ENCODE measurements at places on chromosomes 7 and 10.

DNA sequence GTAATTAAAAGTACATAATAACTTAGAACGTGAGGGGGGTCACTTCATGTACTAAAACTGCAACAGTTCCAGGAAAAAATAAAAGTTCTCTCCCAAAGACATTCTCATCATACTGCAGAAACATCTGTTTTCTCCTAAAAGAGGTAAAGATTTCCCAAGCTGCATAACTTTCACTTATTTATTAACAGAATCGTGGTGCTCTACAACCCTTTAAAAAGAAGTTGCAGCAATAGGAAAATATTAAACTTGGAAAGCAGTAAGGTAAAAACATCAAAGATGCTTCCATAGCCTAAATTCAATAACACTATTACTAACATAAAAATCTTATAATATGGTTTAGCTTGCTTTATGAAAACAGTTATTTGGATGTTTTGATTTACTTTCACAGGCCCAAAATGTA lies 23.3 kb downstream of the ZFAND4 start:
- DNase-seq: no peak

DNA sequence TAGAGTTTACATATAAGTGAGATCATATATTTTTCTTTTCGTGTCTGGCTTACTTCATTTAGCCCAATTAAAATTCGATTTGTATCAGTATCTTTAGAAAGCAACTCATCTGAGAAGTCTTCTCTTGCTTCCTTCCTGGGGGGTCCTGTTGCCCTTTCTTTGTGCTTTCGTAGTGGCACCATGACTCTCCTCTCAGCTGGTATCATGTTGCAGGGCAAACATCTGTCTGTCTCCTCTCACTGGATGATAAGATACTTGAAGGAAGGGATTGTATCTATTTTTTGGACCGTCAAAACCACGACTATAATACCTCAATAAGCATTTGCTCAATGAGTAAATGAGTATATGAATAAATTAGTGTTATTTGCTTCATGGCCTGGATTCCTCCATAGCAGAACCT lies 382.5 kb upstream of the SORCS1 start:
- DNase-seq: no peak

- DNase-seq: no peak
Measured at GRCh38 chr10:23978317-23978716, 230.6 kb upstream of the KIAA1217 start.

- DNase-seq: no peak
Measured at GRCh38 chr7:115252461-115252860, 330.6 kb downstream of the MDFIC start.

- peak; percentile 13 for DNase-seq
Measured at GRCh38 chr10:34804306-34804705, 10.8 kb downstream of the PARD3 start.

DNA sequence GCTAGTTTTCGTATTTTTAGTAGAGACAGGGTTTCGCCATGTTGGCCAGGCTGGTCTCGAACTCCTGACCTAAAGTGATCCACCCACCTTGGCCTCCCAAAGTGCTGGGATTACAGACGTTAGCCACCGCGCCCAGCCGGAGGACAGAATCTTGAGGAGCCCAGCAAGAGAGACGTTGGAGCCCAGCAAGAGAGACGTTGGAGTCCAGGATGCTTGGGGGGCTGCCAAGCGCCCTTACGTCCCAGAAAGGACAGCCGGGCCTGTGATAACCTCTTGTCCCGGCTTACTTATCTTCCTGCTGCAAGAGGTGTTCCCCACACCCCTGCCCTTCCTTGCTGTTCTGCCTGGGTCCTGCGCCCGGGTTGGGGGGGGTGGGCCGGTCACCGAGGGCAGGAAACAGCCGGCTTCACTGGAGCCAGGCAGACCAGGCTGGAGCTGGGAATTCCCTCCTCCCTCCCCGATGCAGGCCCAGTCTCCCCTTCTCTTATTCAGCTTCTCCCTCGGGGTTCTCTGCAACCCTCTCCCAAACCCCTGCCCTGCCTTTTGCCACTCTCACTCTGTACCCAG lies 1.9 kb upstream of the EPHB4 start:
- DNase-seq: no peak

Data from EL (cell line).